ENCODE measurements at places on chromosomes 1 and 21. TPM values are rescaled to one million over a fixed set of nuclear protein-coding genes. Genes with fewer than 3 reads are reported as not detected.

DNA sequence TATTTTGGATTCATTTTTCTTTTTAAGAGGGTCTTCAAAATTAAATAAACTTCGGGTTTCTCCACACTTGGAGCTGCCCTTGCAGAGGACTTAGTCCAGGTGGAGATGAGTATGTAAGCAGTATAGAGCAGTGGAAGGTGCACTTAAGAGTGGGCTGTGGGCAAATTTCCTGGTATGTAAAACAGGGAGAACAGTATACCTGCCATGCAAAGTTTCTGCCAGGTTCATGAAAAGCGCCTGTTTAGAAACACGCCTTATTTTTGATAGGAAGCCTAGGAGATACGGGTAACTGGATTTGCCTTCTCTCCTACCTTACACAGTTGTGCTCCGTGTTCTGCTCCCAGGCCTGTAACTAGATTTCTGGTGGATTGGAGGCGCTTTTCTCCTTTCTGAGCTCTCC, 1.2 kb downstream of the KDM4A start:
- DNase-seq: no peak
- H3K4me1 ChIP-seq: peaks cover 7% of the 10 kb centered on the region
- H3K27me3 ChIP-seq: no peaks in the 10 kb centered on the region
- peak overlapping the region; percentile 62 for H3K4me3 ChIP-seq
- H3K36me3 ChIP-seq: peaks cover 30% of the 10 kb centered on the region
- H3K27ac ChIP-seq: no peak overlapping the region

- no peak overlapping the region for H3K4me3 ChIP-seq
- no peak overlapping the region for H3K27ac ChIP-seq
- no peaks in the 10 kb centered on the region for H3K27me3 ChIP-seq
Measured at GRCh38 chr1:60090655-60091054, 17.1 kb upstream of the C1orf87 start.

DNA sequence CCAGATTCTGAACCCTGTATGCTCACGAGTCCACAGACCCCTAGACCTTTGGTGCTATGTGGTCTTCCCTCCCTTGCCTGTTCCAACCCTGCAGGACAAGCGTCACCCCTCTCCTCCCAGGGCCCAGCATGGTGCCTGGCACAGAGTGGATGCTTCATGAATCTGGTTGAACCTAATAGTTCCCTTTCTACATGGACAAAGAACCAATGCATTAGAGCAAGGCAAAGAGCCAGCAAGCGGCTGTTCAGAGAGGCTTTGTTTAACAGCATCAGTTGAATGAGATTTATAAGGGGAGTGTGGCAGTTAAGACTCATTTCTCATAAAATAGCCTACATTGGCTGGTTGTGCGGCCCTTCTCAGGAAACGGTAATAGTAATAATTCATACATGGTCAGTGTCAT, 14.9 kb downstream of the SLC26A9 start:
- no peak for DNase-seq
- H3K27me3 ChIP-seq: no peaks in the 10 kb centered on the region
- H3K4me1 ChIP-seq: peaks cover 14% of the 10 kb centered on the region
- no peak overlapping the region for H3K27ac ChIP-seq
- no peaks in the 10 kb centered on the region for H3K36me3 ChIP-seq

GRCh38 chr21:33546086-33546485, 3.2 kb downstream of the SON start:
- no peak overlapping the region for H3K27ac ChIP-seq
- H3K4me1 ChIP-seq: peaks cover 3% of the 10 kb centered on the region
- no peaks in the 10 kb centered on the region for H3K27me3 ChIP-seq
- DNase-seq: no peak

- H3K4me1 ChIP-seq: no peaks in the 10 kb centered on the region
- H3K27ac ChIP-seq: no peak overlapping the region
- H3K27me3 ChIP-seq: no peaks in the 10 kb centered on the region
- DNase-seq: no peak
- no peak overlapping the region for H3K4me3 ChIP-seq
Measured at GRCh38 chr1:79705218-79705617, 698.7 kb upstream of the ADGRL4 start.

DNA sequence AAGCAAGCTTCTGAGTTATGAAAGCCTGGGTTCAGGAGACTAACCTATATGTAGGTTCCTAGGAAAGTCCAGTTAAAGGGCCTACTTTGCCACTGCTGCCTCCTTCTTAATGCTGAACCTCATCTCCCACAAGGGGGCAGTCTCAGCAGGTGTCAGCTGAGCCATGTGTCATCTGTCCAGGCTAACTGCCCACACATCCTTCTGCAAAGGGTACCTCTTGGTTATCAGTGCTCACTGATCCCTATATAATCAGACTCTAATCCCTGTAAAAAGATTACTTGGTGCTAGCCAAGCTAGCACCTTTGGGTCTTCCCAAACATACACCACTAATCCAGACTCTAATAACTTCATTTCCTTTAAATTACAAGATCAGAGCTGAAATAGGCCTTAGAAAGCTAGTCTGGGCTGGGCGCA, 9.0 kb downstream of the PRDX1 start:
- no peaks in the 10 kb centered on the region for H3K4me1 ChIP-seq
- H3K36me3 ChIP-seq: peaks cover 96% of the 10 kb centered on the region
- no peak overlapping the region for H3K4me3 ChIP-seq
- H3K27ac ChIP-seq: no peak overlapping the region
- H3K27me3 ChIP-seq: no peaks in the 10 kb centered on the region
- peak; percentile 43 for DNase-seq

DNA sequence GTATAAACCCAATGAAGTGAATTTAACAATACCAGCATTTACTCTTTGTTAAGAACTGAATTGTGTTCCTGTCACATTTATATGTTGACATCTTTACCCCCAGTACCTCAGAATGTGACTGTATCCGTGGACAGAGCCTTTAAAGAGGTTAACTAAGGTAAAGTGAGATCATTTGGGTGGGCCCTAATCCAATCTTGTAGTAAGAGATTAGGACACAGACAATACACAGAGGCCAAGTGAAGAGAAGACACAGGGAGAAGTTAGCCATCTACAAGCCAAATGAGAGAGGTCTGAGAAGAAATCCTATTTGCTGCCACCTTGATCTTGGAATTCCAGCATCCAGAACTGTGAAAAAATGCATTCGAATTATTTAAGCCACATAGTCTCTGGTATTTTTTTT, 22.9 kb upstream of the WARS2 start:
- no peak for DNase-seq
- H3K27ac ChIP-seq: no peak overlapping the region
- no peaks in the 10 kb centered on the region for H3K27me3 ChIP-seq

DNA sequence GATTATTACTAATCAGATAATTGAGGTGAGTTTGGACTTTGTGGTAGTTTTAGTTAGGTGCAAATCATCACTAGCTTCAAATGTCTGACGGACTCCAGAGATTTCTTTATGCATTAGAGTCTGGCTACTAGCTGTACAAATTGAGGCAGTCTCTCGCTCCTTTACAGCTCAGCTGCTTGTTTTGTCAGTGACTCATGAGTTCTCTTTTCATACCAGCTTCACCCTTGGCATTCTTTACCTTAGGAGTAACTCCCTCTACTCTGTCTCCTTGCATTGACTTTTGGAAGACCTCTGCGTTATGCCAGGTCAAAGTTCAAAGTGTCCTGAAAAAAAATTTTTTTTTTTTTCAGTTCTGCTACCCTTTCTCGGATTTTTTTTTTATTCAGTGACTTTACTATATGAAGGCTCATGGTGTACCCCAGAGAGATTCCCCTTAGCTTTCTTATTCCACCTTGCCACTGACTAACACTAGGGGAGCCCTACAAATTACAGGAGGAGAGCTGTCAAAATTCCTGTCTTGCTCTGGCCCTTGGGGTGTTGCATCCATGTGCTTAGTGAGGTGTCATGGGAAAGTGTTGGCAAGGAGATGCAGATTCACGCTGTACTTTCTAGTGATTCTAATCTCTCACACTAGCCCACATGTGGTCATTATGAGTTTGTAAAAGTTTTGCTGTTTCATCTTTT, 576.6 kb downstream of the ADGRL2 start:
- H3K4me3 ChIP-seq: no peak overlapping the region
- H3K36me3 ChIP-seq: no peaks in the 10 kb centered on the region
- no peak for DNase-seq
- H3K4me1 ChIP-seq: no peaks in the 10 kb centered on the region
- no peak overlapping the region for H3K27ac ChIP-seq

- no peaks in the 10 kb centered on the region for H3K36me3 ChIP-seq
- no peak for DNase-seq
- H3K4me3 ChIP-seq: no peak overlapping the region
- H3K27me3 ChIP-seq: peaks cover 4% of the 10 kb centered on the region
- no peak overlapping the region for H3K27ac ChIP-seq
Measured at GRCh38 chr1:205330150-205330549, 8.6 kb upstream of the NUAK2 start.

DNA sequence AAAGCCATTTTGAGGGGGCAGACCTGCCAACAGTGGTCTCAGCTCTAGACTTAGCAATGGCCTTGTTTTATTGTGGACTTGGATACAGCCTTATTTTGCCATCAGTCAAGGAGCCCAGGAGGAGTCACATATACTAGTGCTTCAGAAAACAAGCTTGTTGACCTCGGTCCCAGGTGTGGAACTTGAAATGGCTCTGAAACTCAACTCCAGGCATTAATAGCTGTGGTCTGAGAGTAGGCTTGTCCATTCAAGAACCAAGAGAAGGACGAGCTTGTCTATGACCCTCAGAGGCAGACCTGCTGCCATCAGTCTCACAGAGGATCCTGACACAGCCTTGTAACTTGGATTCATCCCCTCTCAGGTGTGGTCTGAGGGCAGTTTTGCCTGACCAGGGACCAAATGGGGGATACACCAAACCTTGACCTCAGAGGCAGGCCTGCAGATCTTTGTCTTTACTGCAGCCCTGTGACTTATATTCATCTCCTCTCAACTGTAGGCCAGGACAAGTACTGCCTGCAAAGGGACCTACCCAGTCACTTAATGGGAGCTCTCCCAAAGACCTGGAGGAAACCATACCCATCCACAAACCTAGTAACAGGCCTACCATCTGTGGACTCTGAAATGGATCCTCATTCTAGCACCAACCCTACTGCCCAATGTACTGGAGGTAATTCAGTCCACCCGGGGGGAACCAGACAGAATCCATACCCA, 33.1 kb downstream of the OR6Y1 start:
- no peaks in the 10 kb centered on the region for H3K4me1 ChIP-seq
- H3K4me3 ChIP-seq: no peak overlapping the region

DNA sequence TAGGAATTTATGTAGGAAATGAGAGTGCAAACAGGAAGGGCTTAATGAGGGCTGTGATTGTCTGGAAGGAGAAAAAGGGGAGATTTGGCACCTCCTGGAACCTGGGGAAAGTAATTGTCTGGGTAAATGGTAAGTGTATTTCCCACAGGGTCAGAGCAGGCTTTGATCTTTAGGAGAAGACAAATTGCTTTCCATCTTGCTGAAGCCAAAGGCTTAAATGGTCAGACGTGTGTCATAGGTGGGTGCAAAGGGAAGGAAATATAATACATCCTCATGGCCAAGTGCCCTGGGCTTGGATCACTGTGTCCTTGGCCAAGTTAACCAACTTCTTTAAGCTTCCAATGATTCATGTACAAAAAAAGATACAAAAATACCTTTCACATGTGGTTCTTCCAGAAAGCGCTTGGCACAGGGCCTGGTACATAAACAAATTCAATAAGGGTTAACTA, 1.3 kb upstream of the DUSP23 start:
- DNase-seq: no peak
- no peaks in the 10 kb centered on the region for H3K27me3 ChIP-seq
- peaks cover 17% of the 10 kb centered on the region for H3K4me1 ChIP-seq
- H3K4me3 ChIP-seq: no peak overlapping the region

Gene SIK1
- total RNA-seq: 5.3 TPM

Gene MNDA
- not detected for total RNA-seq

Gene ESRRG
- not detected for total RNA-seq

Gene ADCY10
- not detected for total RNA-seq

Gene HDGF
- 324 TPM for total RNA-seq

Gene ADIPOR1
- 129 TPM for total RNA-seq

Gene FTCD
- total RNA-seq: not detected

Measured in SJSA1 (cell line).